Kidney epithelial cell (primary cell): ENCODE measurements at places on chromosomes 3 and 15. TPM values are rescaled to one million over a fixed set of nuclear protein-coding genes. Genes with fewer than 3 reads are reported as not detected.

The BSN gene
- 0.92 and 2.7 TPM in 2 replicates for total RNA-seq

The GALNT15 gene
- total RNA-seq, result 0.17 TPM in 1 of 2 replicates, not detected in the other

The SYNPR gene
- not detected in 2 replicates for total RNA-seq

The CSNK1G1 gene
- total RNA-seq, result 23.5 and 27.8 TPM in 2 replicates

The DUOXA1 gene
- total RNA-seq, result 0.27 TPM in 1 of 2 replicates, not detected in the other

The TM4SF1 gene
- 43.0 and 43.2 TPM in 2 replicates for total RNA-seq

The GJD2 gene
- total RNA-seq, result not detected in 2 replicates

The DGKG gene
- total RNA-seq, result 0.04 and 0.21 TPM in 2 replicates

The PROK2 gene
- total RNA-seq, result not detected in 2 replicates

The SAMD7 gene
- not detected in 2 replicates for total RNA-seq

The C3orf80 gene
- total RNA-seq, result 1.2 TPM in 2 replicates

The MRPL46 gene
- 22.2 and 24.5 TPM in 2 replicates for total RNA-seq

The ACOX2 gene
- total RNA-seq, result 0.38 and 0.41 TPM in 2 replicates

The FILIP1L gene
- total RNA-seq, result 14.9 and 15.6 TPM in 2 replicates

The FANCD2 gene
- 16.6 and 18.6 TPM in 2 replicates for total RNA-seq

The SHF gene
- 0.89 and 1.6 TPM in 2 replicates for total RNA-seq

The MITF gene
- 5.8 and 6.6 TPM in 2 replicates for total RNA-seq

The CYP19A1 gene
- total RNA-seq, result not detected in 2 replicates

The WDR93 gene
- 0.25 and 0.41 TPM in 2 replicates for total RNA-seq

The ARL6IP5 gene
- 74.5 and 86.6 TPM in 2 replicates for total RNA-seq

The FAM227B gene
- total RNA-seq, result 5.3 and 5.8 TPM in 2 replicates

The NOX5 gene
- total RNA-seq, result 0.17 and 0.75 TPM in 2 replicates

The TM4SF18 gene
- 0.21 TPM in 1 of 2 replicates, not detected in the other for total RNA-seq

The GMPPB gene
- total RNA-seq, result 44.0 and 53.2 TPM in 2 replicates

The CCDC54 gene
- total RNA-seq, result not detected in 2 replicates

The CDC25A gene
- 3.6 and 5.3 TPM in 2 replicates for total RNA-seq

The LRRIQ4 gene
- total RNA-seq, result 0.04 and 0.41 TPM in 2 replicates

The GOLGA8R gene
- 0.27 and 1.0 TPM in 2 replicates for total RNA-seq

The C3orf85 gene
- not detected in 2 replicates for total RNA-seq

The C2CD4A gene
- 0.25 and 0.75 TPM in 2 replicates for total RNA-seq

The MYH15 gene
- total RNA-seq, result 0.07 TPM in 1 of 2 replicates, not detected in the other

The ACTC1 gene
- total RNA-seq, result not detected in 2 replicates

The TFRC gene
- total RNA-seq, result 81.9 and 97.9 TPM in 2 replicates

The FYTTD1 gene
- 24.5 and 30.9 TPM in 2 replicates for total RNA-seq

The GOLGA6B gene
- total RNA-seq, result not detected in 2 replicates
